ENCODE measurements at places on chromosomes 4 and X.

DNA sequence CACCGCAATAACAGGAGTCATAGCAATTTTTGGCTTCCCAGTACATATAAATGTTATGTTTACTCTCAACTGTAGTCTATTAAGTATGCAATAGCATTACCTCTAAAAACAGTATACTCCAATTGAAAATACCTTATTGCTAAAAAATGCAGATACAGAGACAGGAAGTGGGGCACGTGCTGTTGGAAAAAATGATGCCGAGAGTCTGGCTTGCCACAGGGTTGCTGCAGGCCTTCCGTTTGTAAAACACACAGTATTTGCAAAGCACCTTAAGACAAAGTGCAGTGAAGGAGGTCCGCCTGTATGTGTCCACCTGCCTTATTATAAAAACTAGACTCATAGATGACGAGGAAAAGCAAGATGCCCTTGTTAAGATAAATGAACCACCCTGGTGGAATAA, 23.5 kb downstream of the CD99 start:
- H3K36me3 ChIP-seq, result peaks cover 16% of the 10 kb centered on the region
- H3K4me3 ChIP-seq, result no peak overlapping the region
- H3K27me3 ChIP-seq, result no peaks in the 10 kb centered on the region
- H3K4me1 ChIP-seq, result peaks cover 6% of the 10 kb centered on the region
- no peak overlapping the region for H3K27ac ChIP-seq
- DNase-seq, result no peak

GRCh38 chr4:108359130-108359985, 190.6 kb upstream of the LEF1 start:
- H3K27ac ChIP-seq, result no peak overlapping the region
- no peaks in the 10 kb centered on the region for H3K36me3 ChIP-seq
- no peak for DNase-seq
- H3K4me3 ChIP-seq, result no peak overlapping the region

DNA sequence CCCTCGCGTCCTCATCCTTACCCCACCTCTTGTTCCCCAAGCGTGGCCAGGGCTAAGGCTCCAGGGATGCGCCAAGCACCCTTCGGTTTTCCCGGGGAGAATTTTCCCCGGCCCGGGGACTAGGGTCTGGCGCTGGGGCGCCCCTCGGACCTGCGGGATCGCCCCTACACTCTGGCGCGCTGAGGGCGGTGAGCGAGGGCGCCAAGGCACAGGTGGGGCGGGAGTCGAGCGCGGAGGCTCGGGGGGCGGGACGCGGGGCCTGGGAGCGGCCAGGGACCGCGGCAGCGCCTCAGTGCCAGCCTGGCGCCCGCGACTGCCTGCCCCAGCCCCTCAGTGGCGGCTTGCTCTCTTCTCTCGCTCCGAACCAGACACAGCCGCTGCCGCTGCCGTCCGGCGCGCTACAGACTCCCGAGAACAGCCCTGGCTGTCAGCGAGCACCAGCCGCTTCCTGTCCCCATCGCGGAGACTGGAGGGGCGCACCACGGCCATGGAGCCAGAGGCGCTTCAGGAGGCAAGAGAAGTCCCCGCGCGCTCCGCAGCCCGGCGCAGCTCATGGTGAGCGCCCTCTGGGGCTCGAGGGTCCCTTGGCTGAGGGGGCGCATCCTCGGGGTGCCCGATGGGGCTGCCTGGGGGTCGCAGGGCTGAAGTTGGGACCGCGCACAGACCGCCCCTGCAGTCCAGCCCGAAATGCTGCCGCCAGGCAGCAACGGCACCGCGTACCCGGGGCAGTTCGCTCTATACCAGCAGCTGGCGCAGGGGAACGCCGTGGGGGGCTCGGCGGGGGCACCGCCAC, at the start of gene DRD5:
Gene DRD5, plus strand, starts transcription at position 292 of the 793 bp plus-strand sequence. Its CDS starts 396 bp downstream, at position 688.
- peak within 1 kb of the TSS; percentile 9 for H3K4me3 ChIP-seq
- peaks cover 14% of the 10 kb centered on the region for H3K27me3 ChIP-seq
- peaks cover 14% of the 10 kb centered on the region for H3K4me1 ChIP-seq
- no peak within 1 kb of the TSS for H3K27ac ChIP-seq

DNA sequence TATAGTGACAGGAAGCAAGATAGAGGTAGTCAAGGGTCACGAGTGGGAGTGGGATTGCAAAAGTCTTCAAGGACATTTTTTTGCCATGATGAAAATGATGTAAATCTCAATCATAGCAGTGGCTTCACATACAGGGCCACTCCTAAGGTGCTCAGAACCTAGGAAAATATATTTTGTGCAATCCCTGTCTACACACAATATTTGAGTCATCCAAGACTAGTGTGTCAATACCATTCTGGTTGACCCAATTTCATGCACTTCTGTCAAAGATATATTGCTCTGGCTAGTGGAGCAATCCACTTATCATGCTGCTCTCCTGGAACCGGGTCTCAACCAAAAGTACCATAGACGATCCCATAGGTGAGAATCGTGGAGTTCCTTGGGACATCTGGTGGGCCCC, 24.2 kb upstream of the XPNPEP2 start:
- H3K36me3 ChIP-seq, result no peaks in the 10 kb centered on the region
- H3K4me1 ChIP-seq, result no peaks in the 10 kb centered on the region
- no peaks in the 10 kb centered on the region for H3K27me3 ChIP-seq
- H3K4me3 ChIP-seq, result no peak overlapping the region
- H3K27ac ChIP-seq, result no peak overlapping the region

GRCh38 chrX:73932522-73932921, 369.5 kb downstream of the CHIC1 start:
- H3K4me3 ChIP-seq, result no peak overlapping the region
- DNase-seq, result no peak
- no peaks in the 10 kb centered on the region for H3K36me3 ChIP-seq
- H3K27me3 ChIP-seq, result peaks cover 2% of the 10 kb centered on the region
- H3K4me1 ChIP-seq, result no peaks in the 10 kb centered on the region

DNA sequence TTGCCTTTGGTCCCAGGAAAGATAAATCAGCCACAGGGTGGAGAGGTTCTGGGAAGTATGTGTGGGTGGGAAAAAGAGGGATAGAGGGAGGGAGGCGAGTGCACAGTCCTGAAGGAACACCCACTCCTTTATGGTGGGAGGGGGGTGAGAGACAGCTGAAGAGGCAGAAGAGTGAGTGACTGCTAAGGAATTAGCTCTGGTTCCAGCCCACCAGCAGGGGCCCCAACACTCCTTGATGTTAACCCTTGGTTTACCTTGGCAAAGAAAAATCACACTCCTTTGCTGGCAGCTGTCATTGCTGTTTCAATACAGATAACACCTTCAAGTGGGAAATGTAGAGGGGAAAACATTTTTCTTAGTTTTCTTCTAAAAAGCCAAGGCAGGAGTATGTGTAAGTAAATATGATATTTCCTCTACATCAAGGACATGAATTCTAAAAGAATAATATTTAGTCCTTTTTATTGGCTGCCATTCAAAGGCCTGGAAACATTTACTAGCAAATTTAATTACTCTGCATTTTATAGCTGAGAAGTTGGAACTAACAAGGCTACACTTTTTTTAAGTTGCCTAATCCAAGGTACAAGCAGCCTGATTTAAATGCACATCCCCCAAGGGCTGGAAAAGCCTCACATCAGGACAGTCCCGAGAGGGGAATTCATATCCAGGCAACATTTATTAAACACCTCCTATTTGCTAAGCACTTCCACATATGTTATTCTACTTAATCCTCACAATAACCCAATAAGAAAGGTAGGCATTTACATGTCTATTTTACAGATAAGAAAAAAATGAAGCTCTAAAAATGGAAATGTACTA, 81.7 kb downstream of the HS6ST2 start:
- DNase-seq, result peak; percentile 33
- no peak overlapping the region for H3K4me3 ChIP-seq
- no peak overlapping the region for H3K27ac ChIP-seq
- no peaks in the 10 kb centered on the region for H3K36me3 ChIP-seq
- no peaks in the 10 kb centered on the region for H3K4me1 ChIP-seq

- no peaks in the 10 kb centered on the region for H3K4me1 ChIP-seq
- no peaks in the 10 kb centered on the region for H3K27me3 ChIP-seq
These were observed 215.5 kb upstream of the VEGFC start for GRCh38 chr4:177008071-177008835.

DNA sequence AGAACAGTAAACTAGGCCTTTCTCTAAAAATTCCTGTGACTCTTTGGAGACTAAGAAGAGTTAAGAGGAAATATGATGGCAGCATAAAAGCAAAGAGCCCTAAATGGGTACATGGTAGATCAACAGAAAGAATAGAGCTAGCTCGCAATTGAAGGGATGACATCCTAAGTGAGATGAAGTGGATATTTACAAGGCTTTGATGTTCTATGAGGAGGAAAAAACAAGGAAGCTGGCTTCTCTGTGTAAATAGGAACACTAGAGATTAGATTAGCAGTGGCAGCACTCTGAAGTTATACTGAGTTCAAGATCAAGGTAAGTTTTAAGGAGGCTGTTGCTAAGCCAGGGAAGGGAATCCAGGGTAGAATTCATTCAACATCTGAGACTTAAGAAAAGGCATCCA, 73.1 kb upstream of the MBNL3 start:
- no peak overlapping the region for H3K27ac ChIP-seq
- no peak overlapping the region for H3K4me3 ChIP-seq
- no peak for DNase-seq
- H3K27me3 ChIP-seq, result no peaks in the 10 kb centered on the region
- no peaks in the 10 kb centered on the region for H3K4me1 ChIP-seq
- no peaks in the 10 kb centered on the region for H3K36me3 ChIP-seq

DNA sequence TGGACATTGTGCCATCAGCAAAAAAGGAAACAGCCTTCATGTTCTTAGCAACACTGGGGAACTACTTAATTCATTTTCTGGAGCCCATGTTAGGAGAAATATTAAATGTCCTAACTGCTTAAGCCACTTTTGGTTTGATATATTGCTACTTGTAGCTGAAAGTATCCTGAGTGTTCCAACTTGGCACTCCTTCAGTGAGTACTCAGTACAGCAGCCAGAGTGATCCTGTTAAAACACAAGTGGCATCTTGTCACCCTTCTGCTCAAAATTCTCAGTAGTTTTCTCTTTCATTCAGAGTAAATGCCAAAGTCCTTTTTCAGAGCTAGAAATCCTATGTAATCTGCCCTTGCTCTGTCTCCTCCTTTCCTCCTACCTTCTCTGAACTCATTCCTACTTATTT, 522.0 kb downstream of the GRID2 start:
- no peaks in the 10 kb centered on the region for H3K27me3 ChIP-seq
- no peak overlapping the region for H3K27ac ChIP-seq
- no peak for DNase-seq
- H3K4me1 ChIP-seq, result no peaks in the 10 kb centered on the region
- no peak overlapping the region for H3K4me3 ChIP-seq

- no peak overlapping the region for H3K27ac ChIP-seq
- no peak for DNase-seq
- no peaks in the 10 kb centered on the region for H3K4me1 ChIP-seq
- H3K4me3 ChIP-seq, result no peak overlapping the region
- H3K27me3 ChIP-seq, result no peaks in the 10 kb centered on the region
- no peaks in the 10 kb centered on the region for H3K36me3 ChIP-seq
These were observed 10.8 kb upstream of the C4orf54 start for GRCh38 chr4:99668472-99668871.

- no peak overlapping the region for H3K4me3 ChIP-seq
- no peak overlapping the region for H3K27ac ChIP-seq
- H3K36me3 ChIP-seq, result no peaks in the 10 kb centered on the region
- no peak for DNase-seq
These were observed 29.4 kb downstream of the FGF5 start for GRCh38 chr4:80295826-80296225.

DNA sequence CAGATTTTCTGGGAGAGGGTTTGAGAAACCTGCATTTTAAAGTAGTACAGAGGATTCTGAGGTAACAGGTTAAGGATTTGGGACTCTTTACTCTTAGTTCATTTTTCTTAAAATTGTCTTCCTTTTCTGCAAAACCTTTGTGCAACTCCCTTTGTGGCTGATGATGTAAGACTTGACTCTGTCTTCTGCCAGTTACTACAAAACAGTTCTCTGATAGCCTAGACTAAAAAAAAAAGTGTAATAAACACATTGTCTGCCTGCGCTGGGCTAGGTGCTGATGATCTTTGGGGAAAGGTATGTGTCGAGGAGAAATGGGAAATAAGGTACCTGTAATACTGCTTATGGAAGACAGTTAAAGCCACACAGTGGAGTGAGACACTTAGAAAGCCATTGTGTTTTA, 28.7 kb downstream of the IL13RA1 start:
- H3K4me1 ChIP-seq, result no peaks in the 10 kb centered on the region
- no peak overlapping the region for H3K4me3 ChIP-seq
- H3K27me3 ChIP-seq, result peaks cover 3% of the 10 kb centered on the region
- DNase-seq, result no peak

GRCh38 chrX:19882066-19882775, 5.2 kb downstream of the SH3KBP1 start:
- no peak overlapping the region for H3K4me3 ChIP-seq
- H3K4me1 ChIP-seq, result peaks cover 3% of the 10 kb centered on the region
- H3K27me3 ChIP-seq, result no peaks in the 10 kb centered on the region
- no peak for DNase-seq
- no peaks in the 10 kb centered on the region for H3K36me3 ChIP-seq

DNA sequence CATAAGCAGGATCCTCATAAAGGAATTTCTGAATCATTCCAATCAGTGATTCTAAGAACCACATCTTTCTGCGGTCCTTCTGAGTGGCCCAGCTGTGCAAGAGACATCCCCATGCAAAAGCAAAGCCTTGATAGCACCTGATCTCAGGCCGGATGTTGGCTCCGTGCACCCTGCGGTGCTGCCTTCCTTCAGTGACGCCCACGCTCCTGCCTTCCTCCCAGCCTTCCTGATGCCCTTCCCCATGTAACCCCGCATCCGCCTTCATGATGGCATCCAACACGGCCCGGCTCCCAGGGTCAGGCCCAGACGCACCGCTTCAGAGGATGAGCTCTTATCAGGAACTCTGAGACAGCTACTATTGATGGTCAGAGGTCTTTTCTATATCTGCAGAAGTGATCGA, 20.4 kb upstream of the CYP4V2 start:
- no peaks in the 10 kb centered on the region for H3K27me3 ChIP-seq
- no peak for DNase-seq
- H3K4me3 ChIP-seq, result no peak overlapping the region
- H3K36me3 ChIP-seq, result peaks cover 18% of the 10 kb centered on the region
- H3K27ac ChIP-seq, result no peak overlapping the region
- H3K4me1 ChIP-seq, result no peaks in the 10 kb centered on the region

- no peaks in the 10 kb centered on the region for H3K27me3 ChIP-seq
- H3K4me3 ChIP-seq, result no peak overlapping the region
- H3K36me3 ChIP-seq, result no peaks in the 10 kb centered on the region
- no peak for DNase-seq
These were observed 39.0 kb downstream of the ATOH1 start for GRCh38 chr4:93867416-93868001.

DNA sequence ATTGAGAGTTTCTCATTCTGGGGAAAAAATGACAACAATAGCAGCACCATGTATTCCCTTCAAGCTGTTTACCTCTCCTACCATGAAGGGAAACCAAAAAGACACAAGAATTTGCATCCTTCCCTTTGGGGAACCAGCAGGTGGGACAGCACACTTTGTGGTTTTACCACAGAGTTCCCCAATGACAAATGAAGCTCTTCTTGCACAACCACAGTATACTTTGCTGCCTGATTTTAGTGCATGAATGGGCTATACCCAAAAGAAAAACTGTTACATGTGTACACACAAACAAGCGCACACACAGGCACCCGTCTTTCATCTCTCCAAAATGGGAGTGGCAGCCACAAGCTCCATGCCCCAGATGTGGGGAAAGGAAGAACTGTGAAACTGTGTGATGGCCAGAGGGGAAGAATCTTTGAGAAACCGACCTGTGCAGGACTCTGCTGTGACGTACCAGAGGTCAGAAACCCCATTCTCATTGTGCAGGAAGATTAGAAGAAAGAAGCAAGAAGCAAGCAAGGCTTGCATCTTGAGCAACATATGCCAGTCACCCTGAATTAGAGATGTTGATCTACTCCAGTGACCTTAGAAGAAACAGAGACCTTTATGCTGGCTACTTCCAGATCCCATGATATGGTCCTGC, 2.7 kb upstream of the MAML3 start:
- peaks cover 23% of the 10 kb centered on the region for H3K4me1 ChIP-seq
- H3K27me3 ChIP-seq, result peaks cover 6% of the 10 kb centered on the region
- H3K36me3 ChIP-seq, result no peaks in the 10 kb centered on the region
- H3K27ac ChIP-seq, result no peak overlapping the region
- no peak for DNase-seq
- H3K4me3 ChIP-seq, result no peak overlapping the region

All from spinal cord (tissue), 10 donors.